Esophagus squamous epithelium (tissue), 5 donors: ENCODE measurements at places on chromosomes 3 and 15.
A peak's percentile ranks its signal among the peaks of the same experiment; 100 is the strongest.

GRCh38 chr3:195064300-195064931 is 206.5 kb downstream of the XXYLT1 start:
- peaks cover 3% of the 10 kb centered on the region for H3K4me1 ChIP-seq
- no peak for DNase-seq
- peak overlapping the region; percentile 21 for H3K27ac ChIP-seq
- peaks cover 5% of the 10 kb centered on the region for H3K36me3 ChIP-seq
- no peak overlapping the region for H3K4me3 ChIP-seq

- DNase-seq: no peak
- no peaks in the 10 kb centered on the region for H3K36me3 ChIP-seq
- H3K4me3 ChIP-seq: no peak overlapping the region
Measured at GRCh38 chr3:169879845-169880575, 10.3 kb upstream of the LRRC31 start.

- H3K36me3 ChIP-seq: peaks cover 33% of the 10 kb centered on the region
- no peaks in the 10 kb centered on the region for H3K27me3 ChIP-seq
- H3K4me3 ChIP-seq: no peak overlapping the region
- DNase-seq: no peak
- H3K27ac ChIP-seq: no peak overlapping the region
- H3K4me1 ChIP-seq: peaks cover 28% of the 10 kb centered on the region
Measured at GRCh38 chr3:124873226-124873625, 13.9 kb downstream of the ITGB5 start.

DNA sequence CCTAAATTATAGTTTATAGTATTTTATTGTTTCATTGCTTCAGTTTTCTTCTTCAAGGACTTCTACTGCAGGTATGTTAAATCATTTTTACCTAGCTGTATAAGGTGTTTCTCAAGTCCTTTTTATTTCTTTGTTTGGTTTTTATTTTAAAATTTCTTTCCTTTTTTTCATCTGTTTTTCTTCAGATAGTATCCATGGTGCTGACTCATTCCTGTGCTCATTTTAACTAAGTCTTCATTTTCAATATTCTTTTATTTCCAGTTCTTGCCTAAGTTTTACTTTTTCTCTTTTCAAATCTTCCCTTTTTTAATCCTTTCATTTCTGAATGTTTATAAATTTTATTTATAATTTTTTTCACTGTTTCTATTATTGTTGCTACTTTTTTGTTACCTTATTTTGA is 42.3 kb upstream of the STIMATE start:
- no peaks in the 10 kb centered on the region for H3K36me3 ChIP-seq
- no peak for DNase-seq
- no peaks in the 10 kb centered on the region for H3K27me3 ChIP-seq
- H3K4me3 ChIP-seq: no peak overlapping the region
- H3K4me1 ChIP-seq: no peaks in the 10 kb centered on the region

GRCh38 chr3:55204417-55204816 is 276.6 kb upstream of the LRTM1 start:
- DNase-seq: no peak
- no peaks in the 10 kb centered on the region for H3K4me1 ChIP-seq
- no peaks in the 10 kb centered on the region for H3K27me3 ChIP-seq
- no peaks in the 10 kb centered on the region for H3K36me3 ChIP-seq
- H3K4me3 ChIP-seq: no peak overlapping the region
- no peak overlapping the region for H3K27ac ChIP-seq

DNA sequence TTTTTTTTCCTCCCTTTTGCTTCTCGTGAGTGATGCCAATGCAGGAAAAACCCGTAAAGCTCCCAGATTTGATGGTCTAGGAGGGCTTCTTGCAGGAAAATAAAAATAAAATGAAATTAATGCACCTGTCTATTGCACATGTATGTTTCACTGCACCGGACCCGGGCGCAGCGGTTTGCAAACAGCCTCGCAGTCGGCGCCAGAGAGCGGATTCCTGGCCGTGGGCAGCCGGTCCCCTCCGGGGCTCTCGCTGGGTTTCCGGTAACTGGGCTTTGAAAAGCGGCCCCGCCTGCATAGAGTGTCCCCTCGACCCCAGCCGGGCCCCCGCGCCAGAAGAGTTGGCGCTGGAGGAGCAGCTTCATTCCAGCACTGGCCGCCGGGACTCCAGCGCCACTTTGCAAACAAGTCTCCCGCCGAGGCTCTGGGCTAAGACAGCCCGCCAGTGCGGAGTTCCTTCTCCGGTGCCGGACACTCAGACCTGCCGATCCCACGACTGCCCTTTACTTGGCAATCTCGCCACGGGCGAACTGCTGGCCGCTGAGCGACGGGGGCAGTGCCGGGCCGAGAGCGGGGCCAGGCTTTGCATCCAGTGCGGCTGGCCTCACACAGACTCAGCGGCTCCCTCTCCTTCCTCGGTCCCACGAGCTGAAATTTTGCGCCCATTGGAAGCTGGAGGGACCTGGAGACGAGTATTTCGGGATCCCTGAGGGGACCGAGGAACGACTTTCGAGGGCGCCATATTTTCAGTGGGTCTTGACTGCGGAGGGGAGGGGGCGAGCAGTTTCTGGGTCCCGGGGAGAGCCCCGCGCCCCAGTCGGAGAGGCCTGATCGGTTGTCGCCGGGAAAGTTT is 225.9 kb upstream of the C2CD4B start:
- no peak for DNase-seq
- H3K4me1 ChIP-seq: peaks cover 28% of the 10 kb centered on the region
- no peaks in the 10 kb centered on the region for H3K27me3 ChIP-seq
- H3K36me3 ChIP-seq: no peaks in the 10 kb centered on the region
- H3K27ac ChIP-seq: peak overlapping the region; percentile 81

- H3K27ac ChIP-seq: peak within 1 kb of the TSS; percentile 90
- DNase-seq: no peak
- peaks cover 36% of the 10 kb centered on the region for H3K4me1 ChIP-seq
- no peaks in the 10 kb centered on the region for H3K36me3 ChIP-seq
- H3K4me3 ChIP-seq: peak within 1 kb of the TSS; percentile 79
Measured at GRCh38 chr15:34038871-34039789, at the start of gene AVEN. Gene AVEN, minus strand, starts transcription at chr15:34039204. Its CDS starts 158 bp downstream, at chr15:34039046.
